HS-27A (cell line): ENCODE measurements at places on chromosomes 5 and 9.

DNA sequence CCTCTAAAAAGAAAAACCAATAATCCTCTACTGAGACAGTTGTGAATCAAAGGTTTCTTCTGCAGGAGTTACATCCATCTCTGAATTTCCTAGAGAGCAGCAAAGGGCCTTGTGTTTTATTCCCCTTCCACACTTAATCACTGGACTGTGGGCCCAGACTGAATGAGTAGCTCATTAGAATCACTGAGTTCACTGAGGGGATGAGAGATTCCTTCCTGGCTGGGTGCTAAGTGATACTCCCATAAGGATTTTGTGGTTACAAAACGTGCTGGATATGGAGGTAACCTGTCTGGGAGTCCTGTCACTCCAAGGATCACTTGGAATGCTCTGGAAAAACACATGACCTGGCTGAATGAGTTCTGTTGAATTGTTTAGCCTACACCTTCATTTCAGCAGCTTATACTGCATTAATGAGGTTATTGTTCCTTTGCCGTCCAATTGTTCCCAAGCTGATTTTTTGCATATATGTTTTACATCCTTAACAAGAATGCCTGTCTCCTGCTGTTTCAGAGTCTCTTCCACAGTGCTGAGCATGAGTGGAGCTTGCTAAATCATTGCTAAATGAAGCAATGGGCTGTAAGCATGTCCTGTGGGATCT lies 82.9 kb downstream of the MEF2C start:
- DNase-seq: no peak

- DNase-seq: no peak
Measured at GRCh38 chr5:180135128-180135955, 63.8 kb upstream of the RNF130 start.

DNA sequence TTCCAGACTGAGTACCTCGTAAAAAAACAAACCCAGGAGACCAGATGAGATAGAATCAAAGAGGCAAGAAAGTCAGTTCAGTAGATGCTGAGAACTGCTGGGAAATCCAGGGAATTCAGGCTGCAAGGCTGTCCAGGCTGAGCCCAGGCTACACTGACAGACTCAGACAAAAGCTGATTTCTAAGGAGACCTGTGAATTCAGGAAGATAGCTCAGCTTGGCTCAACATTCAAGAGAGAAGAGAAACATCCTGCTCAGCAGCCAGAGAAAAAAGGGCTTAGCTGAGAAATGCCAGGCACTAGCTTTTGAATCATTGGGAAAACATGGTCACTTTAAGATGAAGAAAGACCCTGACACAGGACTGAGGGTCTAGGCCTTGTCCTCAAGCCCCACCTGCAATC lies 118.2 kb upstream of the SLC44A1 start:
- no peak for DNase-seq

DNA sequence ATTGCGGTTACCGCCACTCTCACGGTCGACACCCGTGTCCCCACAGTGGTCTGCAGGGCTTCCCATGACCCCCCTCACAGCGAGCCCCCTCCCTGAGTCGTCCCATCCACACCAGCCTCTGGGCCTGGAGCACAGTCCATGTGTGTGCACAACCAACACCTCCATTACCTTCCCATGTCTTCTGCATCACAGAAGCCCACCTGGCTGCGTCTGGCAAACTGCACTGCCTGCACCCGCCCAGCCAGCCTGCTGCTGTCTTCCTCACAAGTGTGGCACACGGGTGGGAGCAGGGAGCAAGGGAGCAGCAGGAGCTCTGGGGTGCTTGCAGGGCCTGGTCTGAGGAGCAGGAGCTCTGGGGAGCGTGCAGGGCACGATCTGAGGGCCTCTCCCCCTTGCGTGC lies 415.3 kb upstream of the IRX4 start:
- DNase-seq: no peak

DNA sequence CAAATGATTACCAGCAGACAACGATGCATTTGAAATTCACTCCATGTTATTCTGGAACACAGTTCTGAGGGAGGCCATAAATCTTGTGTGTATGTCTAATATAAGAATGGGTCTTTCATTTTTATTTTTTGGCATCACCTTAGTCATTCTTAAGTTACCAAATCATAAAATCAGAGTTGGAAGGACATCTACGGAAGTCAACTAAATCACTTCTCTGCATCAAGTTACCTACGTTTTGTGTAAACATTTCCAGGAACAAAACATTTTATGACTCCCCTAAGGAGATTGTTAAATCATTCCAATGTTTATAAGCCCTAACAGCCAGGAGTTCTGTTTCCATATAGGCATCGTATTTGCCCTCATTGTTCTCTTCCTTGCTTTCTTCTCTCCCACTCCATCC lies 378.2 kb downstream of the FAM170A start:
- DNase-seq: no peak

DNA sequence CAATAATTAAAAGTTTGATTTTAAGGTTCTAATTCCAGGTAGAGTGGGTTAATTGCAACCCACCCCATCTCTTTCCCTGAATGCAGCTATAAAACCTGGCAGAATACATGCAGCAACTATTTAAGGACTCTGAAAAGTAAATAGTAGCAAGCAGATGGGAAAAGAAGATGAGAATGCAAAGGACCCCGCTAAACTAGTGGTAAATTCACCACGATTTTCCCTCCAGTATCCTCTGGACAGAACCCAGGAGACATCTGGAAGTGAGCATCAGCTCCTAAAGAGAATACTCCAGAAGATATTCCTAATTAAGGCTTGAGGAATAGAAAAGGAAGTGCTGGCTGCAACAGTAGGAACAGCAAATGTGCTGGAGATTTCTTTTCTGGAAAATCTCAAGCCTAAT lies 170.9 kb downstream of the FRMD3 start:
- no peak for DNase-seq

DNA sequence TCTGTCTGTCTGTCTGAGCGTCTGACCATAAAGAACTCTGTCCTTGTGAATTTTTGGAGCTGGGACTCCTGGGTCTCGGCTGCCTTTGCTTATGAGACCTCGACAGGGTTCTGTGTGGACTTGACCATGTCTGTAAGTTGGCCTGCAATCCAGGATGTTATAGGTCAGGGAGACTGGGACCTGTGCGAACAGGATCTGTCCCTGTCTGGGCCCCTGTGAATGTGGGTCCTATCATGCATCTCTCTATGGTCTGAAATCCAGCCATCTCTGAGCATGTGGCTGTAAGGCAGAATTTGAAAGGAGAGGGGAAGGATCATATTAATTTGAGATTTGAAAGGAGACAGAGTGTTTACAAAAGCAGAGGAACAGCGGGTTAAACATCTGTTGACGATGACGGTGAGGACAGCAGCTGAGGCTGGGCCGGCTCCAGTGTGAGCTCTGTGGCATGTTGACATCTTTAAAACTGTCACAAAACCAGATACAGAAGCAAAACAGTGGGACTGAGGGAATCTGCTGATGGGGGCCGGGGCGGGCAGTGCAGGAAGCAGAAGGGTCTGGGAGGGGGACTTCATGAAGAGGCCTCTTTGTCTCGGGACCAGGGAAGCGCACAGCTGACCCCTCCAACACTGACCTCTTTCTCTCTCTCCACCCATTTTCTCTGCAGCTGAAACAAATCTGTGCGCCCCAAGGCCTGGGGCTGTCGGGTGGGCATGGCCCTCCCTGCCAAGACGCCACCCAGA lies 19.1 kb upstream of the MVB12B start:
- no peak for DNase-seq

DNA sequence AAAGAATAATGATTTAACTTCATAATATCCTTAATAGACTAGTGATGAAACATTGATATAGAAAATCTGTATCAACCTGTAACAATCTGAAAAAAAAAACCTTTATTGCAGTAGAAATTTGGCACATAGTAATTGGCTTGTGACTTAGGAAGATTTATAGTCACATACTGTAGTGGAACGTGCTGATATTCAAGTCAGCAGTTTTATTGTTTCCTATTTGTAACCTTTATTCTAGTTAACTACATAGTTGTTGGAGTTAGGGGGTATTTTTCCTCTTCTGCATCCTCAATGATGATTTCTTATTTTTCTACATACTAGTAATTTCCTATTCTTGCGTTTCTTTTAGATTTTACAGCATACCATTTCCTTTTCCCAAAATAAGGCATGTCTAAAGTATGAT lies 14.5 kb upstream of the LRRC70 start:
- DNase-seq: no peak
